ENCODE measurements at places on chromosomes 1 and 21.

- no peaks in the 10 kb centered on the region for H3K4me1 ChIP-seq
- H3K4me3 ChIP-seq: no peak overlapping the region
- H3K27me3 ChIP-seq: no peaks in the 10 kb centered on the region
- peaks cover 8% of the 10 kb centered on the region for H3K36me3 ChIP-seq
Observed at GRCh38 chr1:50492142-50492541, 68.9 kb upstream of the DMRTA2 start.

GRCh38 chr1:53328541-53329499 is 950 bp upstream of the LRP8 start:
- peaks cover 33% of the 10 kb centered on the region for H3K27me3 ChIP-seq
- H3K4me1 ChIP-seq: peaks cover 10% of the 10 kb centered on the region
- no peak overlapping the region for H3K4me3 ChIP-seq
- no peaks in the 10 kb centered on the region for H3K36me3 ChIP-seq

DNA sequence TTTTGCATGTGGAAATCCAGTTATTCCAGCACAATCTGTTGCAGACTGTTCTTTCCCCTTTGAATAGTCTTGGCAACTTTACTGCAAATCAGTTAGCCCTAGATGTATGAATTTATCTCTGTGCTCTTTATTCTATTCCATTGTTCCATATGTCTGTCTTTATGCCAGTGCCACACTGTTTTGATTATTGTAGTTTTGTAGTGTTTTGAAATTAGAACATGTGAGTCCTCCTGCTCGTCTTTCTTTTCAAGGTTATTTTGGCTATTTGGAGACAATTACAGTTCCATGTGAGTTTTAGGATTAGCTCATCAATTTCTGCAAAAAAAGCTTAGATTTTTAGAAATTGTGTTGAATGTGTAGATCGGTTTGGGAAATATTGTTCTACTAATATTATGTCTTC is 26.6 kb downstream of the WNT3A start:
- H3K4me1 ChIP-seq: no peaks in the 10 kb centered on the region
- no peak for DNase-seq
- H3K36me3 ChIP-seq: no peaks in the 10 kb centered on the region
- H3K4me3 ChIP-seq: no peak overlapping the region
- H3K27me3 ChIP-seq: peaks cover 39% of the 10 kb centered on the region
- no peak overlapping the region for H3K27ac ChIP-seq

DNA sequence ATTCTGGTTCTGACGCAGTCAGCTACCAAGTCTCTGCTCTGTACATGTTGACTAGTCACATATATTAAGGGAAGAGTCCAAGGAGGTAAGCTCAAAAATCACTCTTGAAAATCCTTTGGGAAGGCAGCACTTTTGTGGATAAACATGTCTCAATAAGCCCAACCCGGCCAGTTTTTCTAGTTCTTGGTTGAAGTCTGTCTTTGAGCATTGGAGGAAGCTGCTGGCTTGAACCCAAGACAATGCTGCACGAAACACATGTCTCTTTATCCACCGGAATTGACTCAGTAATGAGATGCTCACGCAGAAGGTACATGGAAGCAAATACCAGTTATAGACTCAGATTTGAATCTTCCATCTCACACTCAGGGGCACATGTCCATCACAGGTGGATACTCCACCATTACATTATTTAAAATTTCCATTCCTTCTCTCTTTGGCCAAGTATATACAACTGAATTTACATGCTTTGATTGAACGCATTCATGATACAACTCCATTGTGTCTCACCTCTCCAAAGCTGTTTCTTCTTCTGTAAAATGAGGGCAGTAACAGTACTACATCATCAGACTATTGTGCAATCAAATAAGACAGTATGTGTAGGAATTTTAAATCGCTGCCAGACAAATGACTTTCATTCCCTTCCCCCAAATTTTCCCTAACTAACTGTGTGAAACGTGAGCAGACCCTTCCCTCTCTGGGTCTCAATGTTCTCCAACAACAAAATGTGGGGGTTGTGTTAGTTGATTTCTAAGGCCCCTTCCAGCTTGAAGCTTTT is 9.6 kb upstream of the GUCA2A start:
- H3K27ac ChIP-seq: no peak overlapping the region
- peaks cover 27% of the 10 kb centered on the region for H3K4me1 ChIP-seq
- no peak overlapping the region for H3K4me3 ChIP-seq
- no peak for DNase-seq
- H3K36me3 ChIP-seq: peaks cover 4% of the 10 kb centered on the region

DNA sequence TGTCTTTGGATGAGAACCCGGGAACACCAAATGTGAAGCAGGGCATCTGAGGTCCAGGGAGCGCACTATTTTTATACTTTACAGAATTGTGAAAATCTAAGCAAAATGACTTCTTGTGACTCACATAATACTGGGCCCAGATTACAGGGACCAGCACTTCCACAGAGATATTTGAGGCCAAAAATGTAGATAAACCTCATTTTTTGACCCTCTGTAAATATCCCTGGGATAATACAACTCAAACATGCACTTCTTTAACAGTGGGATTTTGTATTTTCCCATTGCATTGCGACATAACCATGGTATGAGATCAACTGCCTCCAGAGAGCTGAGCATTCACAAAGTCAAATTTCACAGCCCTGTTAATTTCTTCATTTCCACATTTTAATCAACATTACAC is 289.4 kb upstream of the ADGRL4 start:
- no peak overlapping the region for H3K27ac ChIP-seq
- H3K4me1 ChIP-seq: no peaks in the 10 kb centered on the region
- DNase-seq: no peak
- H3K4me3 ChIP-seq: no peak overlapping the region
- no peaks in the 10 kb centered on the region for H3K36me3 ChIP-seq

DNA sequence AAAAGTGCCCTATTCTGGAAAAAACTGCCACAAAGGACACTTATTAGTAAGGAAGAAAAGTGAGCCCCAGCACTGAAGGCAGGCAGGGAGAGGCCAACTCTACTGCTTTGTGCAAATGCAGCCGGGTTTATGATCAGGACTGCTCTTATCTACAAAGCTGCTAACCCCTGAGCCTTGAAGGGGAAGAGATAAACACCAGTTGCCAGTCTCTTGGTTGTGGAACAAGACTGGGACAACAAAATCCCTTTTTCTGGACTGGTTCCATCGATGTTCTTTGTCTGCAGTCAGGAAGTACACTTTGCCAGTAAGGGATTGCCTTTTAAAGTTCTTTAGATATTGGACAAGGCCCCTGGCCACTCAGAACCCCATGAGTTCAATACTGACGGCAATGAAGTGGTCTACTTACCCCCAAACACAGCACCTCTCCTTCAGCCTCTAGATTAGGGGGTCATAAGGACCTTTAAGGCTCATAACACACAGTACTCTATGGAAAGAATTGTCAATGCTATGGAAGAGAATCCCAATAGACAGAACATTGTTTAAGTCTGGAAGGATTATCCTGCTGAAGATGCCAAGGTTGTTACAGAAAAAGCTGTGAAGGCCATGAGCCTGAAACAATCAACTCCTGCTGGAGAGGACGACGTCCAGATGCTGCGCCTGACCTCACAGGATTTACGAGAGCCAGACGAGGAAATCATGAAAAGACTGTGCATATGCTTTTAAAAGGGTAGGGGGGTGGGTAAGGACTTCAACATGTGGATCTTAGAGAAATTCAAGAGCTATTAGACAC is 43.6 kb downstream of the GNB1 start:
- H3K27ac ChIP-seq: peak overlapping the region; percentile 71
- H3K36me3 ChIP-seq: peaks cover 10% of the 10 kb centered on the region
- no peaks in the 10 kb centered on the region for H3K27me3 ChIP-seq
- no peak overlapping the region for H3K4me3 ChIP-seq
- peaks cover 21% of the 10 kb centered on the region for H3K4me1 ChIP-seq

DNA sequence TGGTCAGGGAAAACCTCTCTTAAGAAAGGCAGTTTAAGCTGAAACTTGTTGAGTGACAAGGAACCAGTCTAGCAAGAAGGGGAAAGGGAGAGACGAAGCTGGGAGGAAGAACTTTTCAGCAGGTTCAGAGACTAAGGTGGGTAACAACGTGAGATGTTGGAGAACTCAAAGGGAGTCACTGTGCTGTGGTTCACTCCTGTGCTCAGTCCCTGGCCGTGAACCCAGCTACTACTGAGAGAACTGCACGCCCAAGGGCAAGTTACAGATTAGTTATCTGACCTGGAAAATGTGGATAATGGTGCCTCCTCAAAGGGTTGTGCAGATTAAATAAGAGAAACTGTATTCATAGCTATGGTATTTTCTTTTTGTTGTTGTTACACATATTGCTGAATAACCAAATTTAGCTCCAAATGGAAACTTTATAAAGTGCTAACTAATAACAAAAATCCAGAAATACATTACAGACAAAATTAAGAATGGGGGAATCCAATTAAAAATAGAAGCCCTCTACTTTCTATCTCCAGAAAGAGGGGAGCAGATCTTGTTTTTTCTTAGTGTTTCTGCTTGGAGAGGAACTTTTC is 2.9 kb downstream of the ZBTB40 start:
- peaks cover 23% of the 10 kb centered on the region for H3K4me1 ChIP-seq
- H3K36me3 ChIP-seq: no peaks in the 10 kb centered on the region
- no peak for DNase-seq
- no peaks in the 10 kb centered on the region for H3K27me3 ChIP-seq
- peak overlapping the region; percentile 66 for H3K27ac ChIP-seq
- H3K4me3 ChIP-seq: no peak overlapping the region

DNA sequence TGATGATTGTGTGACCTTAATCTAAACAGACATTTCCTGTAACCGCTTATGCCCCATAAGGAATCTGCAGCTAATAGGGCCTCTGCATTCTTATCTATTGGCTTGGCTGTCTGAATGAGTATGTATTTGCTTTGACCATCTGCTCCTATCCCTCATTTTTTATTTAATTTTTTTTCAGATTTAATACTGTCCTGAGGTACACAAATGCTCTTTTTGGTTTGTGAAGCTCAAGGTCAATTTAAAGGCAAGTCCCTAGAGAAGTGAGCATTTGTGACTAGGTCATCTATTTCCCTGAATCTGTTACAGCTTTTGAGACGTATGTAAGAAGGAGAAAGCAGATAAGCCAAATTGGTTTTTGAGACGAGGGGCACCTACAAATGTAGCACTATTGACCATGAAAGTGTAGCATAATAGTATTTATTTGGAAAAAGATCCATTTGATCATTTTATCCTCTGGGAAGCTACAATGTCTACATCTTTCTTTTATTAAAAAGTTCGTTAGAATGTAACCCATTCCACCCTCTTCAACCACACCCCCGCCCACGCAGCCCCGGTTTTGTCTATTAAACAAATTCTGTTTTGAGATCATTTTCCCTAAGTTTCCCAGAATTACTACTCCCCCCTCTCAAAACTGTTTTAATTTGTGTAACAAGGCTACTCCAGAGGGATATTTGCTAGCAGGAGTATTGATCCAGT is 69.2 kb upstream of the HSPA13 start:
- H3K27ac ChIP-seq: no peak overlapping the region
- no peaks in the 10 kb centered on the region for H3K27me3 ChIP-seq
- H3K4me1 ChIP-seq: peaks cover 6% of the 10 kb centered on the region
- DNase-seq: no peak
